Muscle of leg (tissue), 16 donors: ENCODE measurements at places on chromosomes 4 and X.
A peak's percentile ranks its signal among the peaks of the same experiment; 100 is the strongest.

DNA sequence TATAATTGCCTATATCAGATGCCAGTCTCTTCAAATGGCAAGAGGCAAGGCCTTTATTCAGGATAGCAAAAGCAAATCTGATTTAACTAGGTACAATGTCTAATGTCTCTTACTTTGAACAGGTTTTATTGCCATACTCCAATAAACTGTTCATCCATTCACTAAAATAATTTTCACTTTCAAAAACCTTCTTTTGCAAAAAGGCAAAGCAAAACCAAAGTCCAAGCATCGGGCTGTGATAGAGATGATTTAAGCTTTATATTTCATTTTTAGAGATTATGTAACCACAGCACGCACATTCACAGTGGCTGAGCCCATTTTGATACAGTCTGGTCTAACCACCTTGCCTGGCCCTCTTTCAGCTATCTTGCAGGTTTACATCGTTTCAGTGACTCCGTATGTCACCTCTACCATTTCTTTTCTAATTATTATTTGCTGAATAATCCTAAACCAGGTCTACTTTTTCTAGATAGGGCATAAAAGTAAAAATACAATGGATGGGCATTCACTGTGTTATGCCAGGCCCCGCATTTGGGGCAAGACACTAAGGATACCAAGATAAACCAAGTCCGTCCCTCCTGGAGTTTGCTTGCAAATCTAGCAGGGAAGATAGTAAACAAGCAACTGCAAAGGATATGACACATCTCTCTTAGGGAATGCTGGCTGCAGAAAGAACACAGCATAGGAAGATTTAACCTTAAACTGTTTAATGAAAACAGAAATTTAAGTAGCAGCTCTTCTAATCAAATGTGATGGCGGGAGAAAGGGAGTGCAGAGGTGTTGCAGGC lies 1.8 kb downstream of the CASP3 start:
- DNase-seq, result no peak

DNA sequence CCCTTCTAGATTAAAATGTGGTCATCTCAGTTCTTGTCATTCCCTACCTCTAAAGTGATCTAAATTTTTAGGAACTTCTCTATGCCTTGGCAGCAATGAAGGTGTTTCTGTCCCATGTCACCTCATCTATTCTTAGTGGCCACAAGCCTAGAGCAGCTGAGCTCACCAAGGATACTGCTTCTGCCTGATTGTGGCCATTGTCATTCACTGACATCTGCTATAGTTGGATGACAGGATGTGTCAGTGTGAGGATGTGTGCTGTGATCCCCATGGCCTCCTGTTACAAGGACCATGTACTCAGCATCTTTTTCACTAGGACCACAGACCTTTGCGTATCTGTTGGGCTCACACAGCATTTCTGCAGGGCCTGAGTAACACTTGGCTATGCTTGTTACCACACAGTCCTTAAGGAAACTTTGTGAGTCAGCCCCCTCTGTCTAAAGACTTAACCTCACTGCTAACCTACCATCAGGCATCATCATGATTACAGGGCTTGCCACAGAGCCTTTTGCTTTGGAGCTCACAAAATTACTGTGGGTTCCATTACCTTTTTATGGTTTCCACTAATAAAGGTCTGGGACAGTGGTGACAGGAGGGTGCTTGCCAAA lies 421.0 kb downstream of the ADAM29 start:
- DNase-seq, result no peak

GRCh38 chrX:129015381-129015780 lies 507.9 kb downstream of the SMARCA1 start:
- no peak for DNase-seq

GRCh38 chr4:7295197-7295910 lies 103.0 kb downstream of the SORCS2 start:
- DNase-seq, result peak; percentile 61

DNA sequence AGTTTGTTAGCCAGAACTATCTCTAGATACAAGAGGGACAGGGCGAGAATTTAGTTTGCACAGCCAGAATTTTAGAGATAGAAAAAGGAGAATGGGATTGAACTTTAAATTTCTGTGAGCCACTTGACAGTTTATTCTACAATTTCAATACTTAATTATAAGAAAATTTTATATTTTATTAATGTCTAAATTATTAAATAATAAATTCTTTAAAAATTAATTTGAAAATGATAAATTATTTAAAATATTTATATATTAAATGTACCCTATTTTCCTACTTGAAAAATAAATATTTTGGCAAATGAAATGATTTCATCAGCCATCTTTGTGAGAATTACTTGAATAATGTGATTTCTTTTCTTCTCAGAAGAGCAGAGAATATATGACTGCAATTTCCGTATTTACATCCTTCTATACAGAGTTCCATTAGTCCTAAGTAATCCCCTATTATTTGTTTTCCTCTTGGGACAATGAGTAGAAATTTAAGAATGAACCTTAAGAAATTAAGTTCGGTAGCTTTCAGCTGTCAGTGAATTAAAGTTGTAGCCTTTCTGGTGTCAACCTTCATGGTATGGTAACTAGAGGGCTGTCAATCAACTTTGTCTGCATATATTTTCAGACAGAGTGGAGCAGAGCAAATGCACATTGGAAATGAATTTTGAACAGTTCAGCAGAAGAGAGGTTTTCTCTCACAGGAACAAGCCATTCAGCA lies 763.9 kb downstream of the PCDH18 start:
- DNase-seq, result no peak
